ENCODE measurements at places on chromosomes 4 and X.

GRCh38 chr4:89765966-89766365 lies 71.0 kb downstream of the SNCA start:
- DNase-seq, result no peak

GRCh38 chrX:16983051-16983450 lies 36.6 kb downstream of the REPS2 start:
- DNase-seq, result no peak

GRCh38 chr4:149441338-149441737 lies 374.3 kb downstream of the IQCM start:
- no peak for DNase-seq

- DNase-seq, result no peak
Measured at GRCh38 chr4:99828477-99828876, 11.8 kb downstream of the DAPP1 start.

DNA sequence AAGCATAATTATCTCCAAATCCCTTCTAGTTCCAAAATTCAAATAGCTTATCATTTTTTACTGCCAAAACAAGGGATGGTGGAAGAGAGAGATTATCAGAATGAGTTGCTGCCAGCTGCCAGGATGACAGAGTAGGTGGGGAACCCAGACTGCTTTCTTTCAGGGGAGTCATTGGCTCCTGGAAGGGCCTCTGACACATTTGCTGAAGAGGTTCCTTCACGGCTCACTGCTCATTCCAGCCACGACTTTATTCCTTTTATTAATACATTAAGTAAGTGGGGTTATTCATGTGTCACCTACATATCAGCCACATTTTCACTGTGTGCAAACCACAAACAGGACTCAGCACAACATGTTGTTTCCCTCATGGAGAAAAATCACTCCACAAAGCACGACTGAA lies 12.7 kb upstream of the SMIM43 start:
- DNase-seq, result no peak

DNA sequence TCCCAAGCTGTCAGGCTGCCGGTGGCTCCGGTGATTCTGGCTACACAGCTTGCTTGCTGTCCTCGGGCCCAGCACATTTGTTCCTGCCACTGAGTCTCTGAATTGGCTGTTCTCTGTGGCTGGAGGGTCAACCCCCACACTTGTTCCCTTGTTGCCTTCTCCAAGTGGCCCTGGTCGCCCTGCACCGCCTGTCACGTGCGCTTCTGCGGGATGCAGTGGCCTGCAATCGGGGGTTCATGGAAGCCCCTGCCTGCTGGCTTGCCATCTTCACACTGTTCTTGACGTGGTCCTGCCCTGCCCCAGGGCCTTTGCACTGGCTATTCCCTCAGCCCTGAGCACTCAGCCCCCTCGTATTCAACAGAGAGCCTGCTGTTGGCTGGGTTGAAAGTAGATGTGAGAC lies 8.1 kb downstream of the CLCN4 start:
- no peak for DNase-seq

- DNase-seq, result no peak
Measured at GRCh38 chrX:47181301-47181700, 12.3 kb upstream of the UBA1 start.

DNA sequence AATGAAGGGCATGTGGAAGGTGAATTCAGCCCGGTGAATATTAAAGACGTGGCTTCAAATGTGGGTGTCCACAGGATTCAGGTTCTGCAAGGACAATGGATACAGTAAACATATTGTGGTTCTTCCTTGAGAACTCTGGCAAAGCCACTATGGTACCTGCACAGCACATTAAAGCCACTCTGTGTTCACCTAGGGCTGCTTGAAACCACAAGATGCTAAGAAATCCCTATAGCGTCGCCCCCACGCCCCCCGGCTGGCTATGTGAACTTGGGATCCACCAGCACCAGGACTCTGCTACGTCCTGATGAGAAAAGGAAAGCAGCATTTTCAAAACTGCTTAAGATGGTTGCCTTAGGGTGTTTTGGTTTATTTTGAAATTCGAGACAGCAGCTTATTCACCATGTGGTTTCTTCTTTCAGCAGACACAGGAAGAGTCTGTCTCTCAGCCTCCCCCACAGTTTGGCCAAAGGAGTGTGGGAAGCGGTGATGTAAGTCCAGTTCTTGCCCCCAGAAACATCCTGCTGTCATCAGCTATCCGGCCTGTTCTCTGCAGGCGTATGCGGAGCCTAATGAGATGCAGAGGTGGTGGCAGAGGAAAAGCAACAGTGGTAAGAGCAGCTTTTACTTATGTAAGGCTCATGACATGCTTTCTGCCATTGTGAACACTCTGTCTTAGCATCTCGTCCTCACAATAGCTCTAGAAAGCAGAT lies 111.5 kb downstream of the AFAP1 start:
- no peak for DNase-seq

DNA sequence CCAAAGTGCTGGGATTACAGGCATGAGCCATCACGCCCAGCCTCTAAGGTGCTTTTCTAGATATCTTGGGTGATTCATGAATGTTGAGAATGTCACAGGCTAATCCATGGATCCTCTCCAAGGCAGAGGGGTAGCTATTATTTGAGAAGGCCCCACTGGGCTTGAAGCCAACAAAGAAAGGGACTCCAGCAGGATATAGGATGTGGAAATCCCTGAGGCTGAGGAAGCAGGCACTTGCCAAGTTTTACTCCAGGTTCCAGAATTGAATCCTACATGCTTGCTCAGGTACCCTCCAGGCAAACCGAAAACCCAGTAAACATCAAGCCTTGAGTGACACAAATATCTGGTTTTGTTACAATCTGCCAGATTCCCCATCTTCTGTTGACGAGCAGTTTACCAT lies 15.8 kb downstream of the NLGN3 start:
- DNase-seq, result no peak

DNA sequence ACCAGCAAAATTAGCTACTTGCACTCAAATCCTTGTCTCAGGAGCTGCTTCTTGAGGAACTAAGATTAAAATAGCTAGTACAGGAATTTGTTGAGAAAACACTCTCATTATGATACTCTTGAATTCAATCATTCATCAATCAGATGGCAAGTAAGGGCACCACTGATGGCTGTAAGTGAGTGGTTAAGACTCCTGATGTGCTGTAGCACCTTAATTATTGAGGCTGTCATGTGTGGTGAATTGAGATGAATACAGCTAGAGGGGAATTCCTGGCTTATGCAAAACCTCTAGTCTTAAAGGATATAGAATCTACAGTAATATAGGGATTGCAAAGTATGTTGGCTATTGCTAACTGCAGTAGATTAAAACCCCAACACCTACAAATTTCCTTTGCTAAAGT lies 509.1 kb downstream of the IQCM start:
- no peak for DNase-seq

- DNase-seq, result no peak
Measured at GRCh38 chr4:1213336-1213995, 35.5 kb downstream of the CTBP1 start.

DNA sequence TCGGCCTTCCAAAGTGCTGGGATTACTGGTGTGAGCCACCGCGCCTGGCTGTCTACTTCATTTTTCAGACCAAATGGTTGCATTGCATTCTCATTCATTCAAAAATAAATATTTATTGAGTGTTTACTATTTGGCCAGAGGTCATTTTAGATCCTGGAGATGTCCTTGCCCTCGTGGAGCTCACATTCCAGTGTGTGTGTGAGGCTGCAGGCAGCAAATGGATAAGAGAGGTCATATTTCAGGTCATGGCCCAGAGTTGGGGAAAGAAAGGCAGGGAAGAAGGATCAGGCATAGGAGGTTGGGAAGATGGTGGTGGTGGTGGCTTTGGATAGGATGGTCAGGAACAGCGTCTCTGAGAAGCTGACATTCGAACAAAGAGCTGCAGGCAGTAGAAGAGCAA lies 119.1 kb downstream of the CEP135 start:
- DNase-seq, result no peak

DNA sequence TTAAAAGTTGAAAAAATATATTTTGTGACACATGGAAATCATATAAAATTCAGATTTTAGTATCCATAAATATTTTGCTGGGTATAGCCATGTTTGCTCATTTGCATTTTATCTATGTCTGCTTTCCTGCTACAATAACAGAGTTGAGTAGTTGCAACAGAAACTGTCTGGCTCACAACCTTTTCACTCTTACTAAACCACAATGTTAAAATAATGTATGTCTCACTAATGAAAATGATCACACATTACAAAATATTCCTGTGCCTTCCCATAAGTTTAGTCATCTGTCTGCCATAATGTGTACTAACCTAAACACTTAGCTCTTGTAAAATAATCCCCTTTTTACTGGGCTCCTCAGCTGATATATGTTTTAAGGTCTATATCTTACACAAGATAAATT lies 174.0 kb upstream of the PRPS2 start:
- DNase-seq, result no peak

DNA sequence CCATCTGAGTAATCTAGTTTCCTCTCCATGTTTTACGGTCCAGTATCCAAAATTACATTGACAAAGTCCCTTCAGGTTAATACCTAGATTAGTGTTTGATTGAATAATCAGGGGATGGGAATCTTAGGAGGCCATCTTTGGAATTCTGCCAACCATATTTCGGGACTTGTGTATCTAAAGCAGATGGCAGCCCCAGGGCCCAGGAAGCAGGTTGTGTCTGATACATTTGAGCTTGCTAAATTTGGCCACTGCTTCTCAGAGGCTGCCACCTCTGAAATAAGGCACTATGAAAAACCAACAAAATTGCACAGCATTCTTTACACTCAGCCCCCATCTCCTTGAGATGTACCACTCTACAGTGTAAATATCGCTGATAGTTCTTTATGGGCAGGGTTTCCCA lies 102.1 kb downstream of the ASB9 start:
- no peak for DNase-seq

- DNase-seq, result no peak
Measured at GRCh38 chr4:20159516-20159915, 92.2 kb upstream of the SLIT2 start.

DNA sequence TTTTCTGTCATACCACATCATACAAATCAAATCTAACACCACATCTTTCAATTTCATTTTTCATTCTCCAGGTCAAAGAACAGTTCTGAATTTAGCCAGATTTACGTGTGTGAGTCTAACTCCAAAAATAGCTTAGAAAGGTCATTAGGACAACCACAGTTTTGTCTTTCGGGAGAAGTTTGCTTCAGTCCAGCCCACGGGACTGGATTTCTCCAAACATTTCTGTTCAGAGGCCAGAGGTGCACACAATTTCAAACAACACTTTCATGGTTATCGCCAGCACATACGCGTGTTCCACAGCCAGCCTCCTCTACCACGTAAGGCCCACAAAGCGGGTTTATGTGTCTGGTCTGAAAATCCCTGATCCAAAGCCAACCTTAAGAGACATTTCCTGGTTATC lies 65.9 kb downstream of the VEGFC start:
- DNase-seq, result no peak

GRCh38 chr4:13601048-13601447 lies 26.5 kb downstream of the BOD1L1 start:
- peak; percentile 26 for DNase-seq

DNA sequence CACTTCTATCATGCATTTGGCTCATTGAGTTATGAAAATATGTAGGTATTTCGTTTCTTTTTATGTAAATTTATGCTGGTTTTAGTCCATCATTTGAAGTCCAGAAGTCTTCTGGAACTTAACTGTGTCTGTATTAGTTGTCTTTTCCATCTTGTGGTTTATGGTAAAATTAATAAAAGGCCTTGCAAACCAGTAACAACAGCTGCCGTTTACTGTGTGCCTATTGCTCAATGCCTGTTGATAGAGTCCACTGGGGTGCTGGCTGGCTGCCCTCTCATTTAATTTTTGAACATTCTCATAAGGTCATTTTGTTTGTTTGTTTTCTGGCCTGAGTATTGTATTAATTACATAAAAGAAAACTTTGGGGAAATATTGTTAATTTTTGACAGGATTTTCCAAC lies 98.0 kb downstream of the NAA11 start:
- no peak for DNase-seq

GRCh38 chr4:112557676-112558411 lies 41.9 kb upstream of the NEUROG2 start:
- no peak for DNase-seq

- no peak for DNase-seq
Measured at GRCh38 chrX:136497556-136498052, at the start of gene HTATSF1. TSS of gene HTATSF1 (plus strand) at chrX:136497592. CDS start at chrX:136497685, 93 bp downstream.

DNA sequence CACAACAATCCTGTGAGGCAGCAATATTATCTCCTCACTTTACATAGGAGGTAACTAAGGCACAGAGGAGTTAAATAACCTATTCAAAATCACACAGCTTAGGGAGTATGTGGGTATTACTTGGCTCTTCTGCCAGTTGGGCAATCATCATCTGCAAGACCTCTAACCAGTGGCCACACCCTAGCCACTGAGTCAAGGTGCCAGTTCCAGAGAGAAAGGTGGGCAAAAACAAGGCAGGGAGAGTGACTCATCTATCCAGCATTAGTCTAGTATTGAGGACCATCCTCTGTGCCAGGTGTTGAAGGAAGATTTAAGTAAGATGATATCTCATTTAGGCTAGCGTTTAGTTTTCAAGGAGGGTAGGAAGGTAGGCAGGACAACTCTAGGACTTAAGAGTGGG lies 113.9 kb upstream of the EOLA2 start:
- no peak for DNase-seq

DNA sequence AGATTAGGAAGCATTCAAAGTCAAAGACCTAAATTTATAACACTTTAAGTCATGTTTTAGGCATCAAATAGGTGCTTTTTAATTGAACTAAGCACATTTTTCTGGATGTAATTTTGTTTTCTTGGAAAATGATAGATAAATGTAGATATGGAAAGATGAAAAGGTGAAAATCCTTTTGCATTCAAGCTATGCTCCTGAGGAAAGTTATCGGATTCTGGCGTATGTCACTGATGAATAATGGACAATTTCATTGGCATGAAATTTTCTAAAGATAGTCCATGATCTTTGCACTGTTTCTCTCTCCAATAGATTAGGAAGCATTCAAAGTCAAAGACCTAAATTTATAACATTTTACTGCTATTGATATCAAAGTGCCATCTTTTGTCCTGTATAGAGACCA lies 444.2 kb upstream of the PABPC4L start:
- no peak for DNase-seq

DNA sequence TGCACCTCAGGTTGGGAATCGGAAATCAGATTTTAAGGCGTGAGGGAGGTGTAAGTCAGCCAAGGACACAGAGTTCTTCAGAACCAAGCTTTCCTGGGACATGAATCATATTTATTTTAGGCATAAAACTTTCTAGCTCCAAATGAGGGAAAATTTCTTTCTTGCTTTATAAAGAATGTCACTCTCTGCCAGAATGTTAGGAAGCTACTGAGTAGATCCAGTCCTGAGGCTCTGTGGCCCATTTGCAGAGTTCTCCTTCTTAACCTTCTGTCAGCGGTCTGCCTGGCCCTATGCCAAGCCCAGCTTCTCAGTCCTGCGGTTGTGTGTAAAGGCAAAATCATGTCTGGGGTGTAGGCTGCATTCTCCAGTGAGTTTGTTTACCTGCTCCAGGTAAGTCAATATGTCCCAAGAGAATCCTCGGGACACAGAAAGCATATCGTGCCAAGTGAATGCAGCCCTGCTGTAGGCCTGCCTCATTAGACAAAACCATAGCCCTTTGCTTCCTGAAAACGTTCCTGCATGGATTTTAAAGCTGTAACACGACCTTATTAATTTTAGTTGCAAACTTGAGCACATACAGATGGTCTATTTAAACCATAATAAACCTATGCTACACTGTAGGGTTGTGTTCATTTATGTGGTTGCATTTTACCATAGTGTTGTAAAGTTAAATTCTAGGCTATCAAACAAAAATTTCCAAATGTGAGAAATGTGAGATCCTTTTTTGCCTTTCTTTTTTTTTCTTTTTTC lies 29.2 kb upstream of the CCNI start:
- DNase-seq, result no peak

GRCh38 chr4:151114986-151115385 lies 15.6 kb downstream of the RPS3A start:
- no peak for DNase-seq

Measured in NAMALWA (cell line).